Activated CD4-positive, alpha-beta T cell treated with anti-CD3 and anti-CD28 coated beads for 36 hours (primary cell): ENCODE measurements at places on chromosomes 12 and 14. TPM values are rescaled to one million over a fixed set of nuclear protein-coding genes. Genes with fewer than 3 reads are reported as not detected.
A peak's percentile ranks its signal among the peaks of the same experiment; 100 is the strongest.

- peaks cover 7% of the 10 kb centered on the region for H3K27me3 ChIP-seq
- H3K4me3 ChIP-seq: no peak overlapping the region
- no peaks in the 10 kb centered on the region for H3K4me1 ChIP-seq
- no peaks in the 10 kb centered on the region for H3K36me3 ChIP-seq
- DNase-seq: no peak
- no peak overlapping the region for H3K27ac ChIP-seq
Observed at GRCh38 chr12:114530417-114530816, 124.5 kb upstream of the TBX5 start.

DNA sequence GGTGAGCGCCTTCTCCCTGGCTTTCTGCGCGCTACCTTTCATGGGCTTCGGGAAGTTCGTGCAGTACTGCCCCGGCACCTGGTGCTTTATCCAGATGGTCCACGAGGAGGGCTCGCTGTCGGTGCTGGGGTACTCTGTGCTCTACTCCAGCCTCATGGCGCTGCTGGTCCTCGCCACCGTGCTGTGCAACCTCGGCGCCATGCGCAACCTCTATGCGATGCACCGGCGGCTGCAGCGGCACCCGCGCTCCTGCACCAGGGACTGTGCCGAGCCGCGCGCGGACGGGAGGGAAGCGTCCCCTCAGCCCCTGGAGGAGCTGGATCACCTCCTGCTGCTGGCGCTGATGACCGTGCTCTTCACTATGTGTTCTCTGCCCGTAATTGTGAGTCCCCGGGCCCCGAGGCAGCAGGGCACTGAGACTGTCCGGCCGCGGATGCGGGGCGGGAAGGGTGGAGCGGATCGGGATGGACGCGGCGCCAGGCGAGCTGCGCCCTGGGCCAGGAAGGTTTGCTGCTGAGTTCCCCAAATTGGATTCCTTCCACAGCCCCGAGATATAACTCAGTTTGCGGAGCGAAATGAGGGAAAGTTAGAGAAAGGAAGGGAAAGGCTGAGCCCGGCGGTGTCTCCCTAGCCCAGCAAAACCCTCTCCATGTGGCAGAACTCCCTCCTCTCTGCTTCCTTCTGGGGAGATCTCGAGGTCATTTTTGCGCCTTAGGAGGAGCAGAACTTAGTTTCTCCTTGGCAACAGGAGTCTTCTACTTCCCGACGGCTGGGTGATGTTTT is 972 bp downstream of the PTGDR start:
- peak; percentile 48 for DNase-seq
- peak overlapping the region; percentile 70 for H3K4me3 ChIP-seq
- H3K4me1 ChIP-seq: peaks cover 20% of the 10 kb centered on the region

DNA sequence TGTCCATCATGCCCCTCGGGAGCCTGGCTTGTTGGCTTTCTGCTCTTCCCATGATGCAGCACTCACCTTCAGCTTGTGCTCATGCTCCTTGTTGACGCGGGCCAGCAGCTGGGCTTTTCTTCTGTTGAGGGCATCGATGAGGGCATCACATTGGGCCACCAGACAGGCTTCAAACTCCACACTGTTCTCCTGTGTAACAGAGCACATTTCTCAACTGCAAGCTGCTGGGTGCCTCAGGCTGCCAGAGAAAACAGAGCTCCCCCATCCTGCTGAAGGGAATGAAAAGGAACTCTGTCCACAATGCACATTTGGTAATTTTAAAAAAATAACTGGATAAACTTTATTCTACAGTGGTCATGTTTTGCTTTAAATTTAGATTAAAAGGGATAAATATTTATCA is 72.1 kb downstream of the TRIM9 start:
- H3K36me3 ChIP-seq: no peaks in the 10 kb centered on the region
- H3K27ac ChIP-seq: no peak overlapping the region
- no peaks in the 10 kb centered on the region for H3K27me3 ChIP-seq
- DNase-seq: no peak

DNA sequence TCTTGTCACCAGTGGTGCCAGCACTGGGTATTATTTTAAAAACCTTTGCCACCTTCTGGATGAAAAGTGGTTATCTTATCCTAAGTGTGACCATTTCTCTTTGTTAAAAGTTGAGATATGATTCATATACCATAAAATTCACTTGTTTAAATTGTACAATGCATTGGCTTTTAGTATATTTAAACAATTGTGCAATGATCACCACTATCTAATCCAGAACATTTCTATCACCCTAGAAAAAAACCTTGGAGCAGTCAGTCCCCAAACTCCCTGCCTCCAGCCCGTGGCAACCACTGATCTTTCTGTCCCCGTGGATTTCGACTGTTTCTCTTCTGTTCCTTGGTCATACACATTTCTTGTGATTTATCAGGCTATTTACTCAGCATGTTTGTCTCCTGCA is 28.3 kb downstream of the SH2B3 start:
- H3K27me3 ChIP-seq: no peaks in the 10 kb centered on the region
- H3K27ac ChIP-seq: peak overlapping the region; percentile 81
- DNase-seq: no peak
- H3K36me3 ChIP-seq: peaks cover 28% of the 10 kb centered on the region
- H3K4me1 ChIP-seq: peaks cover 95% of the 10 kb centered on the region

DNA sequence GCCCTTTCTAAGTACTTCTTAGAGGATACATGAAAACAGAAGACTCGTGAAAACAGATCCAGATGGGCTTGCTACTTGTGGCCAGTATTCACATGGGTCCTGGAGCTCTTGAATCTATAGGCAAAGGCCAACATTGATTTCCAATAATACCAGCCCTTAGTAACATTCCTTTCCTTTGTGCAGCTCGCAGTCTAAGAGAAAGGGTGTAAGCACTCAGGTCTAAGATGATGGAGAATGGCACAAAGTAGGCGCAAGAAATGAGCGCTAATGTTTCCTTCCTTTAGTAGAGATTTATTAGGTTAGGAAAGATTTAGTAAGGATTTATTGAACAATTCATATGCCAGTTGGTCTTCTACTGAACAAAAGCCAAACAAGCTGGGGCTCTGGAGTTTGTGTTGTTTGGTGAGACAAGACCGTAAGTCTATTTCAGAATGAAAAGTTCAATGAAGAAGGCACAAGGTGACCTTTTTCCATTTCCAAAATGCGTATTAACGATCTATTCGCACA is 525 bp downstream of the RNU6-8 start:
- peaks cover 3% of the 10 kb centered on the region for H3K27me3 ChIP-seq
- no peak for DNase-seq
- H3K36me3 ChIP-seq: peaks cover 4% of the 10 kb centered on the region
- H3K4me3 ChIP-seq: peak overlapping the region; percentile 87

The DTX3 gene
- total RNA-seq: 17.0 TPM

The DUSP16 gene
- 40.4 TPM for total RNA-seq

The ESPL1 gene
- total RNA-seq: 60.8 TPM

- no peaks in the 10 kb centered on the region for H3K27me3 ChIP-seq
- peaks cover 33% of the 10 kb centered on the region for H3K4me1 ChIP-seq
- peaks cover 32% of the 10 kb centered on the region for H3K36me3 ChIP-seq
- H3K27ac ChIP-seq: peak overlapping the region; percentile 97
- peak; percentile 86 for DNase-seq
- H3K4me3 ChIP-seq: peak overlapping the region; percentile 94
Observed at GRCh38 chr14:24430682-24431568, 1.2 kb downstream of the KHNYN start.

The TMEM116 gene
- 11.2 TPM for total RNA-seq

DNA sequence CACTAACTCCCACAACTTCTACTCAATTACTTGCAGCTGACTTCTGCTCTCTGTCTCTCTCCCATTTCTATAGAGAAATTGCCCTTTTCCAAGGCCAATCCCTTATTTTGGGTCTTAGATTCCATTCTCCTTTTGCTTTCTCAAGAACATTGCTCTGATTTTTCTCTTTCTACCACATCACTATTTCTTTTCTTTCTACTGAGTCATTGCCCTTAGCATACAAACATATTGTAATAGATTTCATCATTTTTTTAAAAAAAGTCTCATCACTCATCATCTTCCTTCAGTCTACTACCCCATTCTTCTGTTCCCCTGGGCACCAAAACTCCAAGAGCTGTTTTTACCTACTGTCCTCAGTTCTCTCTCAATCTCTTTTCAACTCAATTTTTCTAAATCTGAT is 4.4 kb upstream of the KCNA1 start:
- DNase-seq: no peak
- H3K4me3 ChIP-seq: no peak overlapping the region
- no peak overlapping the region for H3K27ac ChIP-seq
- H3K36me3 ChIP-seq: no peaks in the 10 kb centered on the region
- peaks cover 41% of the 10 kb centered on the region for H3K27me3 ChIP-seq
- H3K4me1 ChIP-seq: peaks cover 13% of the 10 kb centered on the region

DNA sequence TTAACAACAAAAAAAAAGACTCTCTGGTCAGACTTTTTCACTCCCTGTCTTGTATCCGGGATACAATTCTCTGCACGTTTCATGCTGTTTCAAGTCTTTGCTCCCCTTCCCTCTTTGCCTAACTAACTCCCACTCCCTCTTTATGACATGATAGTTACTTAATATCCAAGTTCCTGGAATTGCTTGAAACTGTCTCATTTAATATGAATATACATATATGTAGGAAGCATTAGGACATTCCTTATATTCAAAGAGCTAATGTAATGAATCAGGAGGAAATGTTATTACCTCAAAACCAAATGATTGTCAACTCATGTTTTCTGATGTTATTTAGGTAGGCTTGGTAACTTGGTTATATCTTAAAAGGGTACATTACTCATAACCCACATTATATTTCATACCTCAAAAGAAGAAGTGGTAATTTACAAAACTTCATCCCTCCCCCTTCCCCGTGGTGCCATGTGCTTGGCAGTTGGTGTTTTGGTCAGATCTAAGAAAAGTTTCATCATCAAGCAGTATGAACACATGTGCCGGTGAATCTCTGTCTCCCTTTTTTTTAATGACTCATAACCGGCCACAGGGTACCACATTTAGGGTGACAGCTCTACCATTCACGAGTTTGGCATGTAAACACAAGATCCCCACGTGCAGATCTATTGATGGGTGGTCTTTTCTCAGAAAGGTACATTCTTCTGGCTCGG is 56.5 kb downstream of the HCAR2 start:
- H3K4me3 ChIP-seq: peak overlapping the region; percentile 54
- H3K27me3 ChIP-seq: peaks cover 2% of the 10 kb centered on the region
- peaks cover 18% of the 10 kb centered on the region for H3K4me1 ChIP-seq

GRCh38 chr12:14514946-14515345 is 52.7 kb downstream of the PLBD1 start:
- no peak overlapping the region for H3K4me3 ChIP-seq
- no peak overlapping the region for H3K27ac ChIP-seq
- H3K27me3 ChIP-seq: peaks cover 5% of the 10 kb centered on the region
- no peaks in the 10 kb centered on the region for H3K4me1 ChIP-seq
- H3K36me3 ChIP-seq: no peaks in the 10 kb centered on the region

DNA sequence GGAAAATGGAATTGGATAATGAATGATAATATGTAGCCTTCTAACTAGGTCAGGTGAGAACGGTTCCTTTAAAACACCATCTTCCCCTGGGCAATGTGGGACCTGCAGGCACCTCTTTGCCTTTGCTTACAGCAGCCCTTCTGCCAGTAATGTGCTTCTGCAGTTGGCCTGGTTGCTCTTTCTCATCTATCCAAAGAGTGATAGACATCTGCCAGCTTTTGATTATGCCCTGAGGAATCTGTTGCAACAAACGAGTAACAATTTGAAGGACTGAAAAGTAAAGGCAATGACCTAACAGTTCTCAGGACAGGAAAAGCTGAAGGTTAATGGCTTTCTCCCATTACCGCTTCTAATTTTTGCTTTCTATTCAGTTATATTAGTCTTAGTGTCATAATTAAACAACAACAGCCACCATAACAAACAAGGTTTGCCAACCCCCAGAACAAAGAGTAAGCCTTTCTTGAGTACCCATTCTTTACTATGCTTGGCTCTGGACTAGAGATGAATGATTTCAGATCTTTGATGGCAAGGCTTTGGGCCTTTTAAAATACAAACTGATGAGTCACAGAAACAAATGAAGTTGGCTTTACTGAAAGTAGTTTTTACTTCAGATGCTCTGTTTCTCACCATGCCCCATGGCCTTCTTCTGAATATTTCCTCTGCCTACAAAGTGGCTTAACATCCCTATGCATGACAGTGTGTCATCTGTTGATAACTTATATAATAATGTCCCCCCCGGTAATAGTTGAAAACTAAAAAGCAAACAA is 76.1 kb upstream of the KRR1 start:
- H3K27me3 ChIP-seq: peaks cover 22% of the 10 kb centered on the region
- no peak overlapping the region for H3K4me3 ChIP-seq
- no peak for DNase-seq
- H3K36me3 ChIP-seq: no peaks in the 10 kb centered on the region
- no peak overlapping the region for H3K27ac ChIP-seq
- H3K4me1 ChIP-seq: peaks cover 4% of the 10 kb centered on the region

The B3GNT4 gene
- 2.6 TPM for total RNA-seq

GRCh38 chr12:69240631-69240995 is 1.2 kb downstream of the CPSF6 start:
- H3K4me3 ChIP-seq: peak overlapping the region; percentile 100
- peaks cover 32% of the 10 kb centered on the region for H3K36me3 ChIP-seq
- H3K27me3 ChIP-seq: no peaks in the 10 kb centered on the region
- peak; percentile 54 for DNase-seq
- peak overlapping the region; percentile 99 for H3K27ac ChIP-seq

GRCh38 chr14:50051106-50051505 is 65.3 kb downstream of the VCPKMT start:
- no peak overlapping the region for H3K4me3 ChIP-seq
- no peaks in the 10 kb centered on the region for H3K27me3 ChIP-seq
- peaks cover 21% of the 10 kb centered on the region for H3K36me3 ChIP-seq
- no peak for DNase-seq
- no peak overlapping the region for H3K27ac ChIP-seq
- peaks cover 11% of the 10 kb centered on the region for H3K4me1 ChIP-seq

GRCh38 chr12:4026020-4026358 is 152.8 kb upstream of the PARP11 start:
- H3K4me3 ChIP-seq: no peak overlapping the region
- H3K27ac ChIP-seq: no peak overlapping the region
- no peaks in the 10 kb centered on the region for H3K27me3 ChIP-seq
- DNase-seq: no peak
- H3K4me1 ChIP-seq: peaks cover 33% of the 10 kb centered on the region

GRCh38 chr12:31257784-31258183 is 68.2 kb downstream of the SINHCAF start:
- peaks cover 2% of the 10 kb centered on the region for H3K27me3 ChIP-seq
- H3K27ac ChIP-seq: no peak overlapping the region
- DNase-seq: no peak
- no peaks in the 10 kb centered on the region for H3K4me1 ChIP-seq

GRCh38 chr14:66281036-66281776 is 205.0 kb upstream of the CCDC196 start:
- no peak for DNase-seq
- peaks cover 4% of the 10 kb centered on the region for H3K36me3 ChIP-seq
- no peak overlapping the region for H3K4me3 ChIP-seq
- no peaks in the 10 kb centered on the region for H3K4me1 ChIP-seq
- H3K27me3 ChIP-seq: no peaks in the 10 kb centered on the region
- no peak overlapping the region for H3K27ac ChIP-seq

The IFT81 gene
- 3.5 TPM for total RNA-seq
